HAP-1 (cell line): ENCODE measurements at places on chromosomes 7 and 10.

DNA sequence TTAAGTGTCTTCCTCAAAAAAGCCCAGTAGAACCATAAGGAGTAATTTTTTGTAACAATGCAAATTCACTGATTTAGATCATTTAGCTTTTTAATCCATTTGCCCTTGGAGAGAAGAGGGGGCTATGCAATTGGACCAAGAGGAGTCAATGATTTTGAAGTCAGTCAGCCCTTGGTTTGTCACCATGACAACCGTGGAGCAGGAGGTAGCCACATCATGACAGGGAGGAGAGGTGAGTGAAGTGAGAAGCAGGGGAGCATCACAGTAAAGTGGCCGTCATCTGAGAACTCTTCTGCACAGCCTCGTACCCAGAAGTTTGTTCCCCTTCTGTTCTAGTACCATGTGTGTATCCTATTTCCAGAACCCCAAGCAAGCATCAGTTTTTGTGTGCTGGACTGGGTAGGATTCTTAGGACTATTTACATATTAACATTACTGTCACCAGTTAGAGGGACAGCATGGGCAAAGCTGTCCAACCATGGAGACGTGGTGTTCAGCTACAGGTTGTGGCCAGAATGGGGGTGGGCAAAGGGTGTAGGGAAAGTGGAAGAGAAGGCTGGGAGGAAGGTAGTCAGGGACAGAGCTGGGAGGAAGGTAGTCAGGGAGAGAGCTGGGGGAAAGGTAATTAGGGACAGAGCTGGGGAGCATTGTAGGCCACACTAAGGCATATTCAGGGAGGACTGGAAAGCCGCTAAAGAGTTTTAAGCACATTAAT, 13.1 kb downstream of the UBE3C start:
- DNase-seq, result no peak

DNA sequence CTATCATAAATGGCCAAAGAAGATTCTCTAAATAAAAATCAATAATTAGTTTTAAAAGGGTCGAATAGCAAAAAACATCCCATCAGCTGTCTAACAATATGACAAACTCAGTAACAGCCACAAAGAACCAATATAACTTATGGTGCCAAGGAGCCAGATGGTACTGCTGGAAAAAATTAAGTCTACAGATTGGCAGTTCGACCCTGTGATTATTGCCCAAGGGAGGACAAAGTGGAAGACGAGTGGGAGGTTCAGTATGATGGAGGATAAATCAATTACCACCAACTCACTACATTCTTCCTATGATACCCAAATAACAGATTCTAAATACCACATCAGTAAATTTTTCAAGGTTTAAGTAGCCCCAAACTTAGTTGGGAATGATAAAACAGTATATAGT, 49.0 kb downstream of the SKAP2 start:
- peak; percentile 14 for DNase-seq

- no peak for DNase-seq
Observed at GRCh38 chr10:115950320-115950719, 322.7 kb downstream of the GFRA1 start.

DNA sequence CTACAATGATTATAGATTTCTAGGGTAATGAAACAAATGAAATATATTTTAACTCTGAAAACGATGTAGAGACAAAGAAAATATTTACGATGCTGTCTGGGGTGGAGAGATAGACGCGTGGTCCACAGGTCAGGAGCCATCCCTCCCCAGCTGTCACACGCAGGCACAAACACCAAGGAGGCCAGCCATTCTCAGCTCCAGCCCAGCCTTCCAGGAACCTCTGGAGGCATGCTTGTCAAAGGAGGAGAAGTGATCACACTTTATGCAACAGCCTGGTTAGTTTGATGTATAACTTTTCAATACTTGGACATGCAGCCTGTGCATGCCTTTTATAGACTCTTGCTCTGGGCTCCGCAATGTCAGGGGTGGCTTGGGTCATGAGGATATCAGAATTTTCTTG, 391.5 kb upstream of the MGMT start:
- DNase-seq, result no peak

- DNase-seq, result no peak
Observed at GRCh38 chr10:102418622-102419268, at the start of gene PSD. Gene PSD (minus strand): TSS chr10:102418785. CDS start chr10:102417038, 1,747 bp downstream.

GRCh38 chr10:92323079-92323478, 32.1 kb downstream of the MARCHF5 start:
- no peak for DNase-seq

DNA sequence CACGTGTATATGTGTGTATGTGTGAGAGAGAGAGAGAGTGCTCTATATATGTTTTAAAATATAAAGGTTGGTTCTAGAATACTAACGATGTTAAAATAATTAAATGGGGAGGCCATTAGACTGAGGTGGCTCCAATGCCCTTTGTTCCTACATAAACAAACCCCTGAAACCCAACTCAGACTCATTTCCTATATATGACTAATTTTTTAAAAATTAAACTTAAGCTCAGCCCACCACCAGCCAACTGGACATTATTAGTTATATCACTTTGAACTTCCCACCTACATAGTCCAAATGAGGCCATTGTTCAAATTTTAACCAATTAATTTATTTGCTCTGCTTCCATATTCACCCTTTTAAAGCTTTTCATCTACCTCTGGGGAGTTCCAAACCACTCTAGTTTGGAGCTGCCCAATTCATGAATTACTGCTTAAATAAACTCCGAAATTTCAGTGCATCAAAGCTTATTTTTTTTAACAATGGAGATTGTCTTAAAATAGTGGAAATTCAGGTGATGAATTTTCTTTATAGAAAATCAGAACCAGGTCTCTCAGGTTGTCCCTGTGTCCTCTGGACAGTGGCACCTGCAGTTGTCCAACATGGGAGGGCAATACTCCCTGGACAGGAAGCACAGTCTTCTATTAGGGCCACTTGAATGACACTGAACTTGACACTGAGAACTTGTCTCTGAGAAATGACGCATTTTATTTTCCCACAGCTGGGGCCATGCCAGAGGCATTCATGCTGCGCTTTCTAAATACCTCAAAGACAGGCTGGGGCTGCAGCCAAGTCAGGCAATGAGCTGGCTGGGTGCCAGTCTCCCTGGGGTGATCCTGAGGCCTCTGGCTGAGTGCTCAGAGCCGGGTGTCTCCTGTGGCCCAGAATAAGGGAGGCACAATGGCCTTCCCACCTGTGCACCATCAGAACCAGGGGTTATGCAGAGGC, 109.5 kb upstream of the TMEM72 start:
- DNase-seq, result no peak

GRCh38 chr10:3417096-3417495, 244.5 kb upstream of the PITRM1 start:
- DNase-seq, result no peak

DNA sequence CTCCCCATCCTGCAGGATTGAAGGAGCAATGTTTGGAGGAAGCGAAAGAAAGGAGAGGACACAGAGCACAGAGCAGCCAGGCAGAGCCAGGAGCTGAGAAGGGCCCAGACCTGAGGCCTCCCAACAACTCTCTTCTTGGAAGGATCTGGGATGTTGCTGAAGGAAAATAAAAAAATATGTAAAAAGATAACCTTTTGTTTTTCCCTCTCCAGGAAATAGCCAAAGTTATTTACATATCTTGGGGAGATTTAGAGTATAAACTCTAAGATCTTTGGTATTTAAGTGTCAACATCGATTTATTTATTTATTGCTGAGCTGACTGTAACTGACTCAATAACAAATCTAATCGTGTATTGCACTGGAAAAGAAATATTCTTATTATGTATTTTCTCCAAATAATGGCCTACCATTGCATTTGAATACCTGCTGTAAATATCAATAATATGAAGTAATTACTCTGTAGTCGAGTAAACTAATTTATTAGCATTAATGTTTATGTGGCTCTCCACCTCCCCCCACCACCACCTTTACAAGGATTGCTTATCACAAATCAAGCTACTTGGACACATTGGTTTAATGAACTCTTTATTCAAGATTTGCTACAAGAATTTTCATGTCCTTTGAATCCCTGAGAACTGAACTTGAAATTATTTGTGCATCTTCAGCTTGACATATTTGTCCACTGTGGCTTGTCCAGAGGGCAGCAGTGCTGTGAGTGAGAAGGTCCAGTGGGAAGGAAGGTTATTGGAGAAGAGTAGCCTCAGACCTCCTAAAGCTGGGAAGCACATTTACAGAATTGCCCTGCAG, 1.8 kb upstream of the HOXA11 start:
- peak; percentile 40 for DNase-seq

GRCh38 chr10:114728325-114728724, 70.2 kb upstream of the ABLIM1 start:
- DNase-seq, result no peak
